Stimulated activated CD4-positive, alpha-beta T cell treated with anti-CD3 and anti-CD28 coated beads, Interleukin-4, amount 100 ng/mL, for 4 hours (primary cell): ENCODE measurements at places on chromosomes 4 and X.

- no peak for DNase-seq
Observed at GRCh38 chr4:72768364-72768763, 199.3 kb upstream of the ADAMTS3 start.

DNA sequence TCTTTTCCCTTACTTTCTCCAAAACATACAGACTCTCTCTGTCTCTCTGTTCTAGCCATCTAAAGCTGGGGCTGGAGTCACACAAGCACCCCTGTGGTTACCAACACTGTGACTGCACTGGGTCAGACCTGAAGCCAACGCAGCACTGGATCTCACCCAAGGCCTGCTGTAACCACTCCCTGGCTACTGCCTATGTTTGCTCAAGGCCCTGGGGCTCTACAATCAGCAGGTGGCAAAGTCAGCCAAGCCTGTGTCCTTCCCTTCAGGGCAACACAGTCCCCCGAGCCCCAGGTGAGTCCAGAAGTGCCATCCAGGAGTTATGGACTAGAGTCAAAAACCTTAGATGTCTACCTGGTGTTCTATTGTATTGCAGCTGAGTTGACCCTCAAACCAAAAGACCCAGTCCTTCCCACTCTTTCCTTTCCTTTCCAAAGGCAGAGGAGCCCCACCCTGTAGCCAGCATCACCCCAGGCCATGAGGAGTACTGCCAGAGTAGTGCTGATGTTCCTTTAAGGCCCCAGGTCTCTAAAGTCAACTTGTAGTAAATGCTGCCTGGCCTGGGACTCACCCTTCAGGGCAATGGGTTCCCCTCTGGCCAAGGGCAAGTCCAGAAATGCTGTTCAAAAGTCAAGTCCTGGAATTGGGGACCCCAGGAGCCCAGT is 58.8 kb upstream of the RAP2C start:
- DNase-seq, result no peak

DNA sequence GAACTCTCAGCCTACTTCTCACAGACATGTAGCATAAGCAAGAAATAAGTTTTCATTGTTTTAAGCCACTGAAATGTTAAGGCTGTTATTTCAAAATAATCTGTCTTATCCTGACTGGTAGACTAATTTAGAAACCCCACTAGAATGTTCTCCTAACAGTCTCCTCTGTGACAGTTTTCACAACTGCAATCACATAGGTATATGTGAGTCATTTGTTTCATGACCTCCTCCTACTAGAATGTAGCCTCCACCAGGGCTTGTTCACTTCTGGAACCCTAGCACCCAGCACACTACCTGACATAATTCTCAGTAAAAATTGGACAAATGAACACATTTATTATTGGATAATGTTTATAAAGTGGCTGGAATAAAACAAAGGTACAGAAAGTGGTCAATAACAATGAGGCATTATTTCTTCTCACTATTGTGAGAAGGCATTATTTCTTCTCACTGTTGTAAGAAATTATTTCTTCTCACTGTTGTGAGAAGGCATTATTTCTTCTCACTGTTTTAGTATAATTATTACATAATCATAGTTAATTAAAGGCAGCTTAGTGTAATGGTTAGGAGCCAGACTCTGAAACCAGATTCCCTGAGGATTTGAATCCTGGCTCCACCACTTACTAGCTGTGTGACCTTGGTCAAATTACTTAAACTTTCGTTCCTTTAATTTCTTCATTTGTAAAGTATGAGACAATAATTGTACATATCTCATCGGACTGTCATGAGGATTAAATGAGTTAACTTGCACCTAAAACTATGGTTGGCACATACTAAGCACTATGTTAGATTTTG is 251.5 kb downstream of the RASL11B start:
- no peak for DNase-seq

- DNase-seq, result no peak
Observed at GRCh38 chrX:110914281-110914680, 118.7 kb upstream of the CHRDL1 start.
